Esophagus squamous epithelium (tissue), 5 donors: ENCODE measurements at places on chromosomes 11 and 22. TPM values are rescaled to one million over a fixed set of nuclear protein-coding genes. Genes with fewer than 3 reads are reported as not detected.

DNA sequence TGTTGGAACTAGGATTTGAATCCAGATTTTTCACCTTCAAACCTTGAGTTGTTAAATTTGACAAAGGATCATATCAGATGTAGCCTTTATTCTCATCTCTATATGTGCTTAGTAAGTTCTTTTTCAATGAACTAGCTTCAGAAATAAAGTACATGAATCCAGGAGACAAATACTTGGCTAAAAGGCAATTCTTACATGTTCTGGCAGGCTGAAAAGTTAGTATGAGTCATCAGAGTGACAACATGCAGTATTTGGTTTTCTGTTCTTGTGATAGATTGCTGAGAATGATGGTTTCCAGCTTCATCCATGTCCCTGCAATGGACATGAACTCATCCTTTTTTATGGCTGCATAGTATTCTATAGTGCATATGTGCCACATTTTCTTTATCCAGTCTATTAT lies 40.4 kb downstream of the BBOX1 start:
- no peak overlapping the region for H3K27ac ChIP-seq
- no peaks in the 10 kb centered on the region for H3K36me3 ChIP-seq
- H3K4me1 ChIP-seq, result peaks cover 26% of the 10 kb centered on the region
- no peak overlapping the region for H3K4me3 ChIP-seq
- no peak for DNase-seq

GRCh38 chr11:18392434-18393321 lies 1.7 kb upstream of the LDHA start:
- H3K4me1 ChIP-seq, result peaks cover 20% of the 10 kb centered on the region
- no peak for DNase-seq
- no peak overlapping the region for H3K4me3 ChIP-seq
- H3K27me3 ChIP-seq, result no peaks in the 10 kb centered on the region
- no peaks in the 10 kb centered on the region for H3K36me3 ChIP-seq

DNA sequence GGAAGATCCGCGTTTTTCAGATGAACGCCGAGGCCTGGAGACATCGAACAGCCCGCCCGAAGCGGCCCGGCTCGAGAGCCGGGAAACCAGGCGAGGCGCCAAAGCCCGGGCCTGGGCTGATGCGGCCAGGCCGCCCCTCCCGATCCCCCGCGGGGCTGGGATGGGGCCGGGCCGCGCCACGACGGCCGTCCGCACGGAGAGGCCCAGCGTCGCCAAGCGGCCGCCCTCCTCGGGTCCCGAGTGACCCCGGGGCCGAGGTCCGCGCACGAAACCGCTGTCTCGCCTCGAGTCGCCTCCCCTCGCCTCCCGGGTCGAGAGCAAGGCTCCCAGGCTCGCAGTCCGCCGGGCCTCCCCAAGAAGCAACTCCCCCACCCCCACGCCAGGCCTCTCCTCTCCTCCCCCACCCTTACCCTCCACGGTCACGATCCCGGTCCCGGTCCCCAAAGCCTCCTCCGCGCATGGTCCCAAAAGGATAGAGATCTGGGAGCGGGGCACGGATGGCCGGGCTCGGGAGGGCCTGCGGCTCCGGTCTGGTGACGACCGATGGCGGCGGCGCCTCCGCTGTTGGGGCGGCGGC lies 482 bp downstream of the DDX17 start:
- peak overlapping the region; percentile 82 for H3K4me3 ChIP-seq
- peaks cover 25% of the 10 kb centered on the region for H3K36me3 ChIP-seq
- H3K4me1 ChIP-seq, result peaks cover 49% of the 10 kb centered on the region

DNA sequence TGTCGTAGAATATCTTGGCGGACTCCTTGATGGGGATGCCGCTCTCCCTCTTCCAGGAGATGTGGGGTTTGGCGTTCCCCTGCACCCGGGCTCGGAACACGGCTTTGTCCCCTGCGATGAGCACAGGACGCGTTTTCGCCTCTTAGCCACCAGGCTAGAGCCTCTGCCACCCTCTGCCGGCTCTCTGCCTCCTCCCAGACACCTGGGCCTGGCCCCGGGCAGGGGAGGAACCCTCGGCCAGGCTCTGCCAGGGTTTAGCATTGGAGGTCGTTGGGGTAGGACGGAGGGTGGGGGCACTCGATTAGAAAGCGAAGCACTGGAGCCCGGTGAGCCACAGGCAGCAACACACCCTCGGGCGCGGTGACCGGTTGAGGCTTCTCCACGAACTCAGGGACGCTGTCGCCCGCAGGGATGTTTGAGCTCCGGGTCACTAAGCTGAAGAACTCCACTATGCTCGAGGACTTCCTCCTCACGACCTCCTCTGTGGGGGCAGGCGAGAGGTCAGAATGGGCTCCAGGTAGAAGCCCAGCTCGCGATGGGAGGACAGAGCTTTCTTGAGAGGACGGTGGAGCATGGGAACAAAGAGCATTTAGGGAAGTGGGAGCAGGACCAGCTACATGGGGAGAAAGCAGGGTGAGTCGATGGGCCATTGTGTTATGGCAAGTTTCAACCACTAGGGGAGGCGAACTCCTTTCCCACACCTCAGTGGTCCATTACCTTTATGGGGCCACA lies 4.3 kb downstream of the IGSF22 start:
- H3K4me3 ChIP-seq, result peak overlapping the region; percentile 59
- peaks cover 4% of the 10 kb centered on the region for H3K4me1 ChIP-seq
- DNase-seq, result no peak

DNA sequence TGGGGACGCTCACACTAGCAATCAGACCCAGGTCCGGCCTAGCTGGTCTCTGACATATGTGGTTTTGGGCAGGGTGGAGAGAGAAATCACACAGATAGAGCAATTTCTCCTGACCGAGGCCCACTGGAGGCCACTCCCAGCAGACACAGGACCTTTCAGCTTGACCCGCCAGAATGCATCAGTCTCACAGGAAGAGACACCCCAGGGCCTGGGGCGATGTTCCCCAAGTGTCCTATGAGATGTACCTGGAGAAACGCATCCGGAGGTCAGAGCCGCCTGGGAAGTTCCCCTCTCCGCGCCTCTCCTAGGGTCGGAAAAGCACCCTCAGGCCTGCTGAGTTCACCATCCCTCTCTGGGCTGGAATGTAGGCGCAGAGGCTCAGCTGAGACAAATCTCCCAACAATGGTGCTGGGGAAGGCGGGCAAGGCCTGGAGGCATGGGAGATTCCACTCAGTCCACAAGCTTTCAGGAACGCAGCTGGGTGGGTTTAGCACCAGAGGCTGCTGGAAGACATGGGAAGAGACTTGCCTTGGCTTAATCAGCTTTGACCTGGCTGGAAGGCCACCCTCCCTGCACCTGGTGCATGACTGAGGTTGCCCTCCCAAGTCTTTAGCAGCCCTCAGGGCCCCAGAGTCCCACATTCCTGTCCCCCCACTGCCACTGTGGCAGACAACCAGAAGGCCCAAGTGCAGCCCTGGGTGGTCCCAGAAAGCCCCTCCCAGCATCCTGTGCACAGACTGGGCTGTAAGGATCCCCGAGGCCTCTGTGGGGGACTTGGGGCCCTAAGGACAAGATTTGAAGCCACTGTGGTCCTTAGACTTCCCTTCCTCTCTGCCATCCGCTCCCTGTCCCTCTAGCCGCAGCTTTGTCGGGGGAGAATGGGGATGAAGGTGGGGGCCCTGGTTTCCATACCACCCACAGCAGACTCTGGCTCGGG lies 57.5 kb downstream of the RTL6 start:
- H3K27ac ChIP-seq, result no peak overlapping the region
- no peaks in the 10 kb centered on the region for H3K27me3 ChIP-seq
- H3K4me1 ChIP-seq, result no peaks in the 10 kb centered on the region
- DNase-seq, result no peak

DNA sequence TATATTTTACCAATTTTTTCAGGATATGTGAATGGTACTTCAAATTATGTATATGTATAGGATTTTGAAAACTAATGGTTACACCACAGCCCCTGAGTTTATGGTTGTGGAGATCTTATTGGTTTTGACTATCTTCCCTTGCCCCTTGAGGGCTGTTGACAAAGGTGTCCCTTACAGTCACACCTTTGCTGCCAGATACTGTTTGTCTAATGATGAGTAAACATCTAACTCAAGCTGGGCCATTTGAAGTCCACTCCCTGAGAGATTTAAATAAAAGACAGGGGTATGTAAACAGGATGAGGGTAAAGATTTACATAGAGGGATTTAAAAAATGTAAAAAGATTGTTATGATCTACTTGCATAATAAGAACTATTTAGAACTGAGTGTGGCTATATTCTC lies 38.9 kb upstream of the LUZP2 start:
- H3K4me3 ChIP-seq, result no peak overlapping the region
- no peak for DNase-seq

GRCh38 chr11:68818181-68818580 lies 23.5 kb downstream of the CPT1A start:
- DNase-seq, result no peak
- peaks cover 41% of the 10 kb centered on the region for H3K36me3 ChIP-seq
- peak overlapping the region; percentile 53 for H3K27ac ChIP-seq
- H3K27me3 ChIP-seq, result no peaks in the 10 kb centered on the region
- H3K4me1 ChIP-seq, result peaks cover 7% of the 10 kb centered on the region

- no peak overlapping the region for H3K4me3 ChIP-seq
- no peak overlapping the region for H3K27ac ChIP-seq
- no peaks in the 10 kb centered on the region for H3K4me1 ChIP-seq
- peaks cover 10% of the 10 kb centered on the region for H3K27me3 ChIP-seq
- DNase-seq, result no peak
- H3K36me3 ChIP-seq, result no peaks in the 10 kb centered on the region
These were observed 38.7 kb downstream of the SYT13 start for GRCh38 chr11:45247433-45247832.

DNA sequence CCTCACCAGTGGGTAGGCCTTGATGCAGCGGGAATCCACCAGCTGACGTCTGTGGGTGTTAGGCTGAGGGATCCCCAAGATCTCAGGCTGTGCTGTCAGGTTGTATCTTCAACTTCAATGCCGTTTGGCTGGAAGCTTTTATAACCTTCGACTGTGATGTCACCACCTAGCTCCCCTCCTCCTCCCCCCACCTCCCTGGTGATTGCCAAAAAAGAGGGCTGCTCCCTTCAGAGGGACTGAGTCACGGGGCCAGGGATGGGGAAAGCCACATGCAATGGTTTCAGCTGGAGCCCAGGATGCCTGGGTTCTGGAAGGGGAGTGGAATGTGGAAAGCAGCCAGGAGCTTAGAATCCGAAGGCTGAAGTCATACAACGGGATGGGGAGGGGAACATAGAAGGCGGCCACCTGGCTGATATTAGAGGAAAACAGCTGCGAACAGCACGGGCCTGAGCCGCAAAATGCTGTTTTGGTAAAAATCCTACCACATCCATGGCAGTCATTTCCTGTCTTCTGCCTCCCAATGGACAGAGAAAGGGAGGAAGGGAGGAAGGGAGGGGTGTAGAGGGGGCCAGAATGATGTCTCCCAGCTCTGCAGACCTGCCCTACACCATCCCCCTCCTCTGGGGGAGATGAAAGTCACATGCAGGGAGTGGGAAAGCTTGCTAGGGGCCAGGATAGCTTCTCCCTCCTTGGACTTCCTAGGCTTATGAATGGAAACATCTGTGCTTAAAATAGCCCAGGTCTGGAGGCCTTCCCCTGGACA lies at the start of gene LRRN4CL:
Gene LRRN4CL, minus strand, starts transcription at position 110 of the 763 bp plus-strand sequence. CDS start 1,022 bp downstream, outside the sequence.
- H3K36me3 ChIP-seq, result peaks cover 9% of the 10 kb centered on the region
- peaks cover 13% of the 10 kb centered on the region for H3K4me1 ChIP-seq

- no peak overlapping the region for H3K27ac ChIP-seq
- no peak for DNase-seq
- no peaks in the 10 kb centered on the region for H3K4me1 ChIP-seq
- no peaks in the 10 kb centered on the region for H3K36me3 ChIP-seq
- H3K27me3 ChIP-seq, result no peaks in the 10 kb centered on the region
These were observed 419.2 kb upstream of the SYN3 start for GRCh38 chr22:33477120-33478111.

GRCh38 chr11:96155627-96156378 lies 187.2 kb downstream of the MAML2 start:
- peak overlapping the region; percentile 34 for H3K4me3 ChIP-seq
- DNase-seq, result no peak
- peaks cover 27% of the 10 kb centered on the region for H3K4me1 ChIP-seq
- no peaks in the 10 kb centered on the region for H3K27me3 ChIP-seq
- peak overlapping the region; percentile 69 for H3K27ac ChIP-seq

DNA sequence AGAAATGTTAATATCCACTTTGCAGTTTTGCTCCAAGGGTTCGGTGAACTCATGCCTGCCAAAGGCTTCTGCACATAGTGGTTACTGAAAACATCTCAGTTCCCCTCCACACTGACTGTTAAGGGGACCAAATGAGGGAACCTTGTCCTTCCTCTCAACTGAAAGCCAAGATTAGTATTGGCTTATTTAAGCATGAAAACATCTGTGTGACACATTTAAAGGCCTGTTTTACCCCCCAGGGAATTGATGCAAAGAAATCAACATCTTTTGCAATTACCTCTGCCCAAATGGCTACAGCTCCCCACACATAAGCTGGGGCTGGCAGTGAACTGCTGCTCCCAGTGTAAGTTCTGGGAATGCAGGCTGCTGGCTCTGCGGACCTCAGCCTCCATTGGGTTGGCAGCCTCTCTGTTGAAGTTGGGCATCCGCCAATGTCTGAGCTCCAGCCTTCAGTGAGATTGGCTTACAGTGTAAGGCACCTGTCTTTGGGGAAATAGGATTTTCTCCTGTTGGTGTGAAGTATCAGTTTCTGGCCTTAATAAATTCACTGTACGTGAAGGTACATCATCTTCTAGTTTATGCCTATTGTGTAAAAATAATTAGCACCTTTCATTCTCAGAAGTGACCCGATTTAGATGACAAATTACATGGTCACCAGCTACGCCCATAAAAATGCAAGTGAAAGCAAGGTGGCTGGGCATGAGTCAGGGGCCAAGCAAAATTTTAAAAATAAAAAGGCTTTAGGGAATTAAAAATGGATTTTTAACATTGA lies 213.4 kb upstream of the SYN3 start:
- H3K27ac ChIP-seq, result no peak overlapping the region

DNA sequence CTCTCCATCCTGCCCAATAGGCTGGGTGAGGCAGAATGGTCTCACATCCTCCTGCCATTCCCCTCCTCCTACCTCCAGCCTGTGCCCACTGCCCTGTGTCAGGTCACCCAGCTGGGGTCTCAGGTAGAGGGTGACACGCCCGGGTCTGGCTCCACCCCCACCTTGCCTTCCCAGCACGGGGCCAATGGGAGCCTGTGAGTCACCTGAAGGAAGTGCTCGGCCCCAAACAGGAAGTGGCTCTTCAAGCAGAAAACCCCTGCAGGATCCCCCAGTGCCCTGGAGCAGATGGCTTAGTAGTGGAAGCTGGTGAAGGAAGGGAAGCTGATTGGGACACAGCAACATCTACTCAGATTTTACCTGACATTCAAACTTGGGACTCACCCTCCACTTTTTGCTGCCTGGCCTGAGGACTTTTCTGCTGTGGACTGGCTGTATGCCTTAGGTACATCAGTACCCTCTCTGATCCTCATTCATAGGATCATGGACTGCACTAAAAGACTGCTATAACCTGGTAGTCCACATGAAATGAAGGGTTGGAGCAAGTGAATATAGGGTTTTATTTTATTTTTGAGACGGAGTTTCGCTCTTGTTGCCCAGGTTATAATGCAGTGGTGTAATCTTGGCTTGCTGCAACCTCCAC lies 33.4 kb downstream of the GDPD5 start:
- no peak overlapping the region for H3K27ac ChIP-seq
- no peaks in the 10 kb centered on the region for H3K4me1 ChIP-seq
- DNase-seq, result no peak
- H3K36me3 ChIP-seq, result no peaks in the 10 kb centered on the region

- H3K27me3 ChIP-seq, result no peaks in the 10 kb centered on the region
- H3K36me3 ChIP-seq, result no peaks in the 10 kb centered on the region
- no peak overlapping the region for H3K27ac ChIP-seq
- H3K4me1 ChIP-seq, result peaks cover 8% of the 10 kb centered on the region
- no peak overlapping the region for H3K4me3 ChIP-seq
These were observed 21.7 kb downstream of the SLC43A1 start for GRCh38 chr11:57493507-57494503.

Gene SSH3
- total RNA-seq, result 69.8 TPM

Gene NTM
- 0.80 TPM for total RNA-seq

Gene NPTXR
- total RNA-seq, result 0.42 TPM

Gene KCNE3
- 8.4 TPM for total RNA-seq

Gene SLC15A3
- total RNA-seq, result 5.5 TPM

Gene SLC2A11
- 4.2 TPM for total RNA-seq
